Motor neuron (in vitro differentiated cells): ENCODE measurements at places on chromosomes 2 and 18. TPM values are rescaled to one million over a fixed set of nuclear protein-coding genes. Genes with fewer than 3 reads are reported as not detected.

C2orf92 gene
- total RNA-seq, result 16.2 and 23.2 TPM in 2 replicates

TEKT4 gene
- total RNA-seq, result not detected in 2 replicates

- peak; percentile 92 for ATAC-seq
These were observed 125.3 kb upstream of the ZEB2 start for GRCh38 chr2:144645083-144645778.

SLC16A14 gene
- total RNA-seq, result 57.0 and 59.9 TPM in 2 replicates

DNA sequence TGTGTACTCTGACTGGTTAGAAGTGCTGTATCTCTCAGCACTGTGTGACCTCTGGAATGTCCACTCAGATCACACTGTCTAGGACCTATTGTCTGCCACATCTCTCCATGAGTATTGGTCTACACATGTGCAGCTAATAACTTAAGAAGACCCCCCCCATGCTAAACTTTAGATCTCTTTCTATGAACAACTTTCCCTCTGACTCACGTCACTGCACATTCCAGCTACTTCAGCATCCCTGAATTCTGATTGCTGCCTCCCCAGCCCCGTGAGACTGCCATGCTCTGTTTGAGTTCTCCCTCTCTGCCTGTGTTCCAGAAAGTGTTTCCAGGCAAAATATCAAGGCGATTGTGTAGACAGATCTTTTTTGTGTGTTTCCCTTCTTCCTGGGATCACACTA is 41.8 kb downstream of the RAPGEF4 start:
- no peak for ATAC-seq

DNA sequence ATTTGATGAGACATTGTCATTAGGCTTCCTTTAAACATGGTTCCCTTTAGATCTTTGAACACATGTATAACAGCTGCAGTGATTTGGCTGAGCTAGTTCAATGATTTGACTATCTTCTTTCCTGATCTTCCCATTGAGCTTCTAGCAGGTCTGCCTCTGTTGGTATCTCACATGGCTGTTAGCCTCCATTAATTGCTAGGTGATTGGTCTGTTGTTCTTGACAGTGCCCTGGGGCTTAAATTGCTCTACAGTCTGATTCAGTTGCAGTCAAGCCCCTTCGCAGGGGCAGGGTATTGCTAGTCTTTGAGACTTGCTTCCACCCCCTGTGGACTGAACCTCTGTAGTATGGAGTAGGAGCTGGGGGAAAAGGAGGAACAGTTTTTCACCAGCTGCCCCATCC is 24.1 kb downstream of the SKA1 start:
- no peak for ATAC-seq

KATNAL2 gene
- 6.0 and 6.6 TPM in 2 replicates for total RNA-seq

GRCh38 chr2:85777441-85777861 is 23.7 kb downstream of the ATOH8 start:
- ATAC-seq, result no peak

DNA sequence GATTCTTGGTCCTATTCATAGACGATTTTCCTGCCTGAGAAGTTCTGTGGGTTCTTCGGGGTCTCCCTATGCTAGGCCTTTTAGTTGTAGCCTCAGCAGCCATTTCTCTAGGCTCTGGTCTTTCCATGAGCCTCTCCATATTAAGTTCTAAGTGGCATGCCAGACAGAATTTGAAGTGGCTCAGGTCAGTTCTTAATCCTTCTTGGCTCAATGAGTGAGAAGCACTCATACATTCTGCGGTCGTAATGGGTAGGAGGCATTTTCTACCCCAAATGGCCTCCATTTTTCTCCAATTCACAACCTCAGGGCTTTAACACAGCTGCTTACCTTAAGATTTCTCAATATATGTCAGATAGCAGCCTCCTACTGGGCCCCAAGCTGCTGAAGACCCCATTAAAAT is 405.3 kb upstream of the GALNT5 start:
- ATAC-seq, result no peak

GRCh38 chr2:223800908-223801307 is 36.5 kb downstream of the AP1S3 start:
- ATAC-seq, result no peak

NR4A2 gene
- 0.23 and 0.38 TPM in 2 replicates for total RNA-seq

GRCh38 chr2:162245061-162245460 is 1.8 kb upstream of the FAP start:
- peak; percentile 41 for ATAC-seq

ANKRD53 gene
- total RNA-seq, result 0.38 and 1.3 TPM in 2 replicates

SIGLEC15 gene
- total RNA-seq, result 0.24 and 0.53 TPM in 2 replicates

- ATAC-seq, result no peak
These were observed 27.2 kb downstream of the RTP5 start for GRCh38 chr2:241896746-241897201.

GRCh38 chr2:101745711-101746694 is 48.5 kb downstream of the MAP4K4 start:
- peak; percentile 64 for ATAC-seq

GRCh38 chr2:38546064-38546463 is 56.7 kb downstream of the HNRNPLL start:
- ATAC-seq, result no peak

- ATAC-seq, result no peak
These were observed 1.1 kb downstream of the CNDP2 start for GRCh38 chr18:74497324-74497676.

SERPINB5 gene
- 0.25 TPM in 1 of 2 replicates, not detected in the other for total RNA-seq

- ATAC-seq, result no peak
These were observed 64.1 kb downstream of the SLC66A2 start for GRCh38 chr18:79887181-79888000.

RIT2 gene
- total RNA-seq, result 0.66 and 1.3 TPM in 2 replicates

DNA sequence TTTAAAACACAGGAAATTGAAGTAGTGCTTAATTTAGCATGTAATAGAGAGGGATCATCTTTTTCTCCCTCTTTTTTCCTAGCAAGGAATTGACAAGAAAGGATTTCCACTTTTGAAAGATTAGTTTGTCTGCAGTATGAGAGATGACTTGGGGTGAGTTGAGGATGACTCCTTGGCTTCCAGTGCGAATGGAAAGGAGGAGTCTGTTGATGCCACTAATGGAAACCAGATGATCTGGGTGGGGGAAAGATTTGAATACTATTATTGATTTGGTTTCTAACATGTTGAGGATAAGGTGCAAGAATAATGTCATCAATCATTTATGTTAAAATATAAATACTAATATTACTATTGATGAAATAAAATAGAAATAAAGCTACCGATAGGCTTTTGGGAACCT is 205.4 kb downstream of the PPP1R1C start:
- ATAC-seq, result no peak

DNA sequence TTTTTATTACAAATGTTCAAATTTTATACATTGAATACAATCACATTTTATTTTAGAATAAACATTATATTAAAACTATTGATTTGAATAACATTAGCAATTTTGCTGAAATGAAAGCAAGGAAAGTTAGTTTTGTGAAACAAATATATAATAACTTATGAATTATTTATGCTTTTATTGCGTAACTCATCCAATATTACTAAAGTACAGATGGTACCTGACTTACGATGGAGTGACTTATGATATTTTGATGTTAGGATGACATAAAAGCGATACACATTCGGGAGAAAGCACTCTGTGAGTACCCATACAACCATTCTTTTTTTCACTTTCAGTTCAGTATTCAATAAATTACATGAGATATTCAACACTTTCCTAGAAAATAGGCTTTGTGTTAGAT is 26.5 kb downstream of the GPR39 start:
- no peak for ATAC-seq

PTPRM gene
- total RNA-seq, result 58.0 and 66.9 TPM in 2 replicates

GGCX gene
- total RNA-seq, result 26.1 and 27.9 TPM in 2 replicates

- ATAC-seq, result peak; percentile 93
These were observed 14.6 kb upstream of the DYNC2LI1 start for GRCh38 chr2:43759195-43759594.

DNA sequence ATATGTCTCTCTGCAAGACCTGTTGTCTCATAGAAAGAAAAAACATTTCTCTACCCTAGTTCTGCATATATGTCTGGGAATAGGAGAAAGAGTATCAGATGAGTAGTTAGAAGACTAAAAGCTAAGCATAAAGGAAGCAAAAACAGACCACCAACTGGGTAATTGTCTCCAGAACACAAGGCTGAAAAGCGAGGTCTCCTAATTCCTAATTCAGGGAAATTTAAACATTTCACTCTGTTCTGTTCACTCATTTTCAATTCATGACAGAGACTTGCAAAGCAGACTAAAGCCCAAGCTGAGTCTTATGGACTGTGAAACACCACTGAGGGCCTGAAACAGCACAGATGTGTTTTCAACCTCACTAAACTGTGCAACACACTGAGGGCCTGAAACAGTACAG is 224.4 kb upstream of the TMEM200C start:
- ATAC-seq, result no peak

DNA sequence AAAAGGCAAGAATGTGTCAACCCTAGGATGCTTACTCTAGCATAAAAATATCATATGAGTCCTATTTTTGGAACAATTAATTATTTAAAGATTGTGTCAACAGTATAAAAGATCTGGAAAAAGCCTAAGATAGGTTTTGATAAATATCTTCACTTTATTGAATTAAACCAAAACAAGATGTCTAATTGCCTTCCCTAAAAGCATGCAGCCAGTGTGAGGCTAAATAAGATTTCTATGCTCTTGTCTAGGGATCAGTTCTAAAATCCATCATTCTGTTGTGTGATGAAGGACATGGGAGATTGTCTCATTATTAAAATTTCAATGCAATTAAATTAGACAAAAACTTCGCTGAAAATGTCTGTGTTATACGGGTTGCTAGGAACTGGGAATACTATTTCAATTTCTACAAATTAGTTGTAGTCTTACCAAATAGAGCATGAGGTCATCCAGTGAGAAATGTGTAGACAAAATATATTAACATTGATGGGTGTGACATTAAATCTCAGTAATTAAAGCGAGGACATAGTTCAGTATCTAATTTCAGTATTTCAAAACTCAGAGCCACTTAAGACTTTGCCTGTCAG is 535.6 kb upstream of the FSIP2 start:
- ATAC-seq, result no peak

G6PC2 gene
- not detected in 2 replicates for total RNA-seq

DNA sequence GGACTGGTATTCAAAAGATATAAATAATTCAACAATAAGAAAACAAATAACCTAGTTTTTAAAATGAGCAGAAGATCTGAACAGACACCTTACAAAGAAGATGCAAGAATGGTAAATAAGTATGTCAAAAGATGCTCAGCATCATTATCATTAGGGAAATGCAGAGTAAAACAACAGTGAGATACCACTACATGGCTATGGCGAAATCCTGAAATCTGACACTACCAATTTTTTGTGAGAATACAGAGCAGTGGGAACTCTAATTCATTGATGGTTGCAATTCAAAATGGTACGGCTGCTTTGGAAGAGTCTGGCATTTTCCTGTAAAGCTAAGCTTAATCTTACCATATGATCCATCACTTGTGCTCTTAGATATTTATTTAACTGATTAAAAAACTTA is 151.8 kb downstream of the UBR3 start:
- ATAC-seq, result no peak

- no peak for ATAC-seq
These were observed 13.0 kb downstream of the MCM6 start for GRCh38 chr2:135863233-135863632.

- no peak for ATAC-seq
These were observed 515.0 kb downstream of the PARD3B start for GRCh38 chr2:205060269-205060668.

DNA sequence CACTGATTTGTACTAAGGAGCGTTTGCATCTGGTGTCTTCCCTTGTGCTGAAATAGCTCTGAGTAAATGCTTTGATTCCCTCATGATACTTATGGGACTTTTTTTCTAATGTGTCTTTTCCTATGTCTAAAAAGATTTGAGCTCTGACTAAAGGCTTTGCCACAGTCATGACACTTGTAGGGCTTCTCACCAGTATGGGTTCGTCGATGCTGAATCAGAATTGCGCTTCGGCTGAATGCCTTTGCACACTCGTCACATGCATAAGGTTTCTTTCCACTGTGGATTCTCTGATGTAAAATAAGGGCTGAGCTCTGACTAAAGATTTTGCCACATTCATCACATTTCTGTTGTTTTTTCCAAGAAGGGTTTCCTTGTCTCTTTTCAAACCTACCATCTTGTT is 8.0 kb downstream of the ZNF396 start:
- no peak for ATAC-seq
